ENCODE measurements at places on chromosomes 11 and 22.

GRCh38 chr11:112025707-112026106, 499 bp downstream of the DLAT start:
- no peak for DNase-seq

- no peak for DNase-seq
Measured at GRCh38 chr11:69382131-69383128, 88.5 kb downstream of the MYEOV start.

GRCh38 chr11:69700278-69701140, 3.3 kb downstream of the FGF19 start:
- DNase-seq: no peak

- no peak for DNase-seq
Measured at GRCh38 chr11:79019975-79020374, 420.9 kb downstream of the TENM4 start.

Measured in stimulated activated CD4-positive, alpha-beta T cell treated with anti-CD3 and anti-CD28 coated beads, Interleukin-2, amount 100 ng/mL, for 24 hours (primary cell).